ENCODE measurements at places on chromosomes 6 and 20.

DNA sequence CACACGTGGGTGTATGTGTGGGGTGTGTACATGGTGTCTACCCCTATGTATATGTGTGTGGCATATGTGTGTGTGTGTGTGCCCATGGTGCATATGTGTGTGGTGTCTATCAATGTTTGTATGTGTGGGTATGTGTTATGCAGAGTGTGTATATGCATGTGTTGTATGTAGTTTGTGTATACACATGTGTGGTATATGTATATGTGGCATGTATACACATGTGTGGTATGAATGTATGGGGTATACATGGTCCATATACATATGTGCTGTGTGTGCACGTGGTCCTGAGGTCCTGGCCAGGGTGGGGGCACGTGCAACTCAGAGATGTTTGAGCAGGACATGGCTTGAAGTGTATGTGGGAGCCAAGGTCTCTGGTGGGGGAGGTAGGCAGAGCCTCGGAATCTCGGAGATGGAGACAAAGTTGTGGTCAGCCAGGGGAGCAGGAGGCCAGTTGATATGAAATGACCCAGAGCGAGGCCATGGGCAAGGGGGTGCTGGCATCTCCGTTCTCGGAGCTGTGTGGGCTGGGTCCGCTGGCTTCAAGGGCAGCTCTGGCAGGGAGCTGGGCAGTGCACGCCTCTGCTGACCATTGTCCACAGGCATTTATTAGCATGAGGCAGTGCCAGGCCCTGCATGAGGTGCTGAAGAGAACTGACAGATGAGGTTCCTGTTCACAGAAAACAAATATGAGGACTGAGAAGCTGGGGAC, 276.2 kb upstream of the CHD6 start:
- no peak for DNase-seq

- no peak for DNase-seq
These were observed 871.5 kb downstream of the QKI start for GRCh38 chr6:164286011-164286410.

DNA sequence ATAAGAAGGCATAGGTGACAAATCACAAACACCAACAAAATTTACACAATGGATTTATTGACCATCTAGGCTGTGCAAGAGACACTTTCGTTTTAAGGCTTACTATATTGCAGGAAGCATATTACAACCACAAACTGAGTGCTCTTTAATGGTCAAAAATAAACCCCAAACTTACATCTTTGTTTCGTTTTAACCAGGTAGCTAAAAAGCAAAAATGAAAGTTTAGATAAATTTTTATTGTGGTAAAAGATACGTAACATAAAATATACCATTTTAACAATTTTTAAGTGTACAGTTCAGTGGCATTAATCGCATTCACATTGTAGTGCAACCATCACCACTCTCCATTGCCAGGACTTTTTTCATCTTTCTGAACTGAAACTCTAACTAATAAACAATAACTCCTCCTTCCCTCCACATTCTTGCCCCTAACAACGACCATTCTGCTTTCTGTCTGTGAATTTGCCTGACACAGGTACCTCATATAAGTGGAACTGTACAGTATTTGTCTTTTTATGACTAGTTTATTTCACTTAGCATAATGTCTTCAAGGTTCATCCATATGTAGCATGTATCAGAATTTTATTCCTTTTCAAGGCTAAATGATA, 32.3 kb upstream of the DUSP22 start:
- DNase-seq = no peak

DNA sequence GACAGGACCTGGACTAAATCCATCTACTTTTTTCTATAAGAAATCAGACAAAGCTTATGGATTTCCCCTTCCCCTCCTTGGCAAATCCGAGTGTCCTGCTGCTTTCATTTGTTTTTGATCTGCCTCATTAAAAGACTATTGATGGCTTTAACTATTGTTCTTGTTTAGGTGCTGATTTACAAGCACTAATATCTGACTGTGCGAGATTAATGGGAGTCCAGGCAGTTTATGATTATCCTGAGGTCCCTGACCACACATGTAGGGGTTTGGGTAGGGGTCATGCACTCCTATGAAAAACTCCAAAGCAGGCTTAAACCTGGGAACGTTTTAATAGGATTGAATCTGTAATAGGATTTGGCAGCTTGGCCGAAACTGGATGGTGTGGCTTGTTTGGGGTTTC, 317.5 kb upstream of the POU3F2 start:
- DNase-seq = no peak

DNA sequence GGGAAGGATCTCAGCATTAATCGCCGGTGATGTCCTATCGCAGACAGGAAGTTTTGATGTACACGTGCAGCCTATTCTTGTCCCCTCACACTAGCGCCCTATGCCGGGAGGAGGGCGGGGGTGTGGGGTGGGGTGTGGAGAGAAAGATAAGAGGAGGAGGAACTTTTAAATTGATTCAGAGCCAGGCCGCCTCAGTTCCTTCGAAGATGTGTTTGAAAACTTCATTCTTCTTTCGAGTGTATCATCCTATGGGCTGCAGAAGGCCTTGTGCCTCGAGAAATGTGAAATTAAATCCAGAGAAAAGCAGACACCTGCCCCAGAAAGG, 2.5 kb upstream of the POU3F2 start:
- no peak for DNase-seq

GRCh38 chr20:44357020-44357419, 1.5 kb downstream of the HNF4A start:
- DNase-seq = no peak
